Fibroblast of villous mesenchyme (primary cell): ENCODE measurements at places on chromosomes 3 and 15. TPM values are rescaled to one million over a fixed set of nuclear protein-coding genes. Genes with fewer than 3 reads are reported as not detected.

- DNase-seq: no peak
These were observed 601.0 kb downstream of the TUSC7 start for GRCh38 chr3:117310536-117310935.

DNA sequence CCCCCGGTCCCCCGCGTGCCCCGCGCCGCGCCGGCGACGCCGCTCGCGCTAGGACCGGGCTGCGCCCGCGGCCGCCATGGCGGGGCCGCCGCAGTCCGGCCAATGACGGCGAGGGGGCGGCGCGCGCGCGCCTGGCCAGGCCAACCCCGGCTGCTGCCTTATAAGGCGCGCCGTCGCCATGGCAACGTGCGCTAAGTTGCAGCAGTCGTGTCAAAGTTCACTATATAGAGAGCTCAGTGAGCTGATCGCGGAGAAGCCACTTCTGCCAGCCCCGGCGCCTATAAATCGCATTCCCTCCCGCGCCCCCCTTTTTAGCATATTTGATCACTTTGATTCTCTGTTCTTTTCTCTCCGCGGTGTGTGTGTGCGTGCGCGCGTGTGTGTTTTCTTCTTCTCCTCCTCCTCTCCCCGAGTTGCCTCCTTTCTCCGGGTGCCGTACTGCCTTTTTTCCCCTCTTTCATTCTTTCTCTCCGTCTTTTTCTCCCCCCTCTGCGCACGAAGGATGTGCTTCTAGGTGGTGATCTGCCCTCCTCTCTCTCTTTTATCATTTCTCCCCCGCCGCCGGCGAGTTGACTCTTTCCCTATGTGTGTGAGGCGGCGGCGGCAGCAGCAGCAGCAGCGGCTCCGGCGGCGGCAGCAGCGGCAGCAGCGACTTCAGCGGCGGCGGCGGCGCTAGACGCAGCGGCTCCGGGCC is at the start of gene NR2F2:
NR2F2 (plus strand) TSS at position 251 of the 694 bp plus-strand sequence. CDS start 1,406 bp downstream, outside the sequence.
- DNase-seq: peak; percentile 99

GRCh38 chr3:41600616-41601015 is 361.3 kb downstream of the ULK4 start:
- DNase-seq: no peak

- DNase-seq: no peak
These were observed 19.0 kb downstream of the PLS1 start for GRCh38 chr3:142615171-142615570.

GRCh38 chr3:45819543-45819942 is 22.4 kb downstream of the LZTFL1 start:
- no peak for DNase-seq

GRCh38 chr3:149509526-149509925 is 35.0 kb downstream of the TM4SF4 start:
- DNase-seq: no peak

DUOXA2 gene
- not detected in 2 replicates for total RNA-seq

PCSK6 gene
- 7.7 and 10.4 TPM in 2 replicates for total RNA-seq

DNA sequence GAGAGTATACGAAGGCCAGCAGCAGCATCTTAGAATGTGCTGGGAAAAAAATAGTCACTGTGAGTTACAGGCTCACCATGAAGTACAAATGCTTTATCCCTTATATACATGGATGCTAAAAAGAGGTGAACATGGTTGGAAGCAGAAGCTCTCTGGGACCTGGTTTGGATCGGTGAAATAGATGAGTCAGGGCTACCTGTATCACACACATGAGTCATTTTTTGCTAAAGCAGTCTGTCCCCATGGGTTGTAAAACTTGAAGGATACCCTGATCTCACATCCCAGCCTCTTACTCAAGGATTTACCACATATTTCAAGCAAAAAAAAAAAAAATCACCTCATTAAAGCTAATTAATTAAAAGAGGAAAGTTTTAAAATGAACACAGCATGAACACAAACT is 6.9 kb upstream of the SERPINI2 start:
- DNase-seq: no peak

DNA sequence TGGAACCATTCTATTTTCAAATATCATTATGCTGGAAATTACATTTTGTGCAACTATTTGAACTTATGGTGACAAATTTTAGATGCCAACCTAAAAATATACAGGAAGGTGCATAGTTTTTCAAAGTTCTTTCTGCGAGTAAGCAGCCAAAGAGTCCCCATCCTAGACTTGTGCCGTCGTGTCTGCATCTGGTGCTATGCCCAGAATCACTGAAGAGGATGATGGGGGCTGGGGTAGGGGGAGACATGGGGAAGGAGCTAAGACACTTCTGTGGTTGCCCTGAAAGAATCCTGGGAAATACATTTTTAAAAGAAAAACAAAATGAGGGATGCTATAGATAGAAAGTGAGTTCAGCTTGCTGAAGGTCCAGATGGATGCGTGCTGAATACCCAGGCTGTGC is 21.2 kb upstream of the FAM81A start:
- DNase-seq: no peak

- DNase-seq: no peak
These were observed 75.8 kb downstream of the SNRK start for GRCh38 chr3:43362183-43362582.

GRCh38 chr3:4547799-4548198 is 54.7 kb downstream of the ITPR1 start:
- no peak for DNase-seq
